ENCODE measurements at places on chromosomes 5 and 9.

DNA sequence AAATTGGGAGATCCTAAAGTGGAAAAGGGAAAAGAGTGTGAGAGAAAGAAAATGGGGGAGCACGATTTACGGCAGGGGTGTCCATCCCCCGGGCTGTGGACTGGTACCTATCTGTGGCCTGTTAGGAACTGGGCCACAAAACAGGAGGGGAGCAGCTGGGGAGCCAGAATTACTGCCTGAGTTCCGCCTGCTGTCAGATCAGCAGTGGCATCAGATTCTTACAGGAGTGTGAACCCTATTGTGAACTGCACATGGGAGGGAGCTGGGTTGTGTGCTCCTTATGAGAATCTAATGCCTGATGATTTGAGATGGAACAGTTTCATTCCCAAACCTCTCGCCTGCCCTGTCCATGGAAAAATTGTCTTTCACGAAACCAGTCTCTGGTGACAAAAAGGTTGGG lies 108.3 kb upstream of the ADAMTSL1 start:
- no peak for DNase-seq

- no peak for DNase-seq
These were observed 24.1 kb upstream of the GNA14 start for GRCh38 chr9:77672183-77672582.

GRCh38 chr5:2797981-2798380 lies 46.5 kb upstream of the IRX2 start:
- no peak for DNase-seq

DNA sequence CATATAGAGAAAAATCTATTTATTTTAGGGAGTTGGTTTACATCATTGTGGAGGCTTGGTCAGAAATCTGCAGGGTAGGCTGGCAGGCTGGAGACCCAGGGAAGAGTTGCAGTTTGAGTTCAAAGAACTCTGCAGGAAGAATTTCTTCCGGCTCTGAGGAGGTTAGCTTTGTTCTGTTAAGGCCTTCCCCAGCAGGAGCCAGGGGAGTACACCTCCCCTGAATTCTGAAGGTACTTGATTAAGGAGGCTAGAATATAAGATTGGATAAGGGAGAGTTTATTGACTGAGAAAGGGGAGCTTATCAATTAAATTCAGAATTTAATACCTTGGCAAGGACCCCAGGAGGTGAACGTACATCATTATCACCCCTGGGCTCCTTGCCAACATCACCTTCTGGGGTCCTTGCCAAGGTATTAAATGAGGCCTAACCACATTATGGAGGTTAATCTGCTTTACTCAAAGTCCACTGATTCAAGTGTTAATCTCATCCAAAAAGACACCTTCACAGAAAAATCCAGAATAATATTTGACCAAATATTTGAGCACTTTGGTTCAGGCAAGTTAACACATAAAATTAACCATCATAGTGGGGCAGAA lies 351.7 kb downstream of the CWC27 start:
- no peak for DNase-seq

DNA sequence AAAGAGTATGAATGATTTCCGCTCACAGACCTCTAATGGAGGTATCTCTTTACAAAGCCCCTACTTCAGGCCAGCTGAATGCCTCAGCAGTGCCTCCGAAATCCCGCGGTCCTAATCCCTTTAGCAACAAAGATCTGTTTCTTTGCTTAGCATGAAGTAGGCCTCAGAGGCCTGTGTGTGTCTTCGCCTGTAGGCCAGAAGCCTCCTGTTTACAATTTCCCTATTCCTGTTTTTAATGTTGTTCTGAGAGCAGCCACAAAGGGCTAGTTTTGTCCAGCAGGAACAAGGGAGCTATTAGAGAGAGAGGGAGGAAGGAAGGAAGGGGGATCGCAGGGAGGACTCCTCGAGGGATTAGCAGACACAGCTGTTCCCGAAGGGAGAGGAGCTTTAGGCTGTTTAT lies 166.4 kb upstream of the SPRY4 start:
- no peak for DNase-seq

DNA sequence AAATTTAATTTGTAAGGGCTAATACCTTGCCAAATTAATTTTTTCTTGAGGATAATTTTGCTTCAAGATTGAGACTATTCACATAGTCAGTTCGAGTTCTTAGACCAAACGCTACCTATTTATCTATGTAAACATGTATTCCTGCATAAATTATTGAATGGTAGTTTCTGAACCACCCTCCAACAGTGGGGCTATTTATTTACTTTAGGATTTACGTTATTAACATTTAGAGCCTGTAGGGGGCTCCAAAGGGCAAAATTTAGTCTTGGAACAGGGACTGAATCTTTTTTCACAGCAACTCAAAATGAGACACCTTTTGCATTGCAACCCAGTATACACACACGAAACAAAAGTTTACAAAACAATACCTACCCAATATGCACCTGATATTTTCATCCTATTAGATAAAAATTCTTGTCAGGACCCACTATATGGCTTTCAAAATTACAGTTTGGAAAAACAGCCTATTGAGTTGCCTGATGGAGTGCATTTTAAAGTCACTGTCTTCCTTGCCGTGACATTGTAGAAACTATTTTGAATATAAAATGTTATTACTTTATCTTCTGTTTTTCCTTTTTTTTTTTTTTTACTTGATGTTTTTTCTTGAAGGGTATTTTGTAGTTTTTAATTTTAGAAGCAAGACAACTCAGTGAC lies 47.1 kb upstream of the POU4F3 start:
- no peak for DNase-seq

DNA sequence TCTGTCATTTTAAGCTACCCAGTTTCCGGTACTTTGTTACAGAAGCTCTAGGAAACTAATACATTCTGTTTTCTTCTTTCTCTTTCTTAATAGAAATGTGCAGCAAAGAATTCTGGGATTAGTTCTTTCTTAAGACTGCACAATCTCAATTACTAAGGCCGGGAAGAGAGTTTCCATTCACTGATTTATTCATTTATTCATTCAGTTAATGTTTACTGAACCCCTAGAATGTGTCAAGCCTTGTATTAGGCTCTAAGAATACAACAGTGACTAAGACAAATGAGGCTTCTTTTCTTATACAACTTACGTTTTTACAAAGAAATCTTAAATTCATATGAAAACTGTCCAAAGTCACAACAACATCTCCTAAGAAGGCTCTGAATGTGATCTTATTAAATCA lies 27.5 kb upstream of the THG1L start:
- DNase-seq = no peak

GRCh38 chr5:32692036-32692746 lies 18.9 kb upstream of the NPR3 start:
- DNase-seq = no peak

DNA sequence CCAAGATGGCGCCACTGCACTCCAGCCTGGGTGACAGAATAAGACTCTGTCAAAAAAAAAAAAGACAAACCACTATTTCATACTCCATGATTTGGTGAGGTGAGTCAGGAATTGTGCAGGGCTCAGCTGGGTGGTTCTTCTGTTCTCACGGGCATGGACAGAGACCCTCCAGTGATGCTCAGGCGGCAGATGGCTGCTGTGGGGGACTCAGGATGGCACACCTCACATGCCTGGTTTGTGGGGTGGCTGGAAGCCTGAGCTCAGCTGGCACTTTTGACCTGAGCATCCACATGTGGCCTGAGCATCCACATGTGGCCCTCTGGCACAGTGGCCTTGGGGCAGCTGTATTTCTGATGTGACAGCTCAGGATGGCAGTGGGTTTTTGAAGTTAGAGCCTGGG lies 217.2 kb downstream of the IRX2 start:
- no peak for DNase-seq

DNA sequence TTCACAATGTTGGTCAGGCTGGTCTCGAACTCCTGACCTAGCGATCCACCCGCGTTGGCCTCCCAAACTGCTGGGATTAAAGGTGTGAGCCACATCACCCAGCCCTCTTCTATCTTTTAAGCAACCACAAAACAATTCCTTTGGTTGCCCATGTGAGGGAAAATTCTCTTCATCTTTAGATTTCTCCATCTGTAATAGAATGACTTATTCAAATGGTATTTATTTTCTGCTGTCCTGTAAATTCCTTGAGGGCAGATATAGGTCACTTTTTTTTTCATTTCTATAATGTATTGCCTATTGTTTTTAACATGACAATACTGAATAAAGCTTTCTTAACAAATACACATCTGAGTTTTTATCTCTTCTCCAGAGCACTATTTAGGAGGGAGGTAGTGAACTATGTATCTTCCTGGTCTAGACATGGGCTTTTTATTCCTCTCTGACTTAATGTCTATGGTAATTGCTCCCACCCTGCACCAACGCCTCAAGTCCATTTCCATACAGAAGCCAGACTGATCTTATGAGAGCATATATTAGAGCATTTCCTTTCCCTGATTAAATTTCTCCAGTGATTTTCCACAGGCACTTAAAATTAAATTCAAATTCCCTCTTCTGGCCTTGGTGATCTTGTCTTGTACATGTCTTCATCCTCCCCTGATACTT lies 595.6 kb downstream of the CAAP1 start:
- no peak for DNase-seq

DNA sequence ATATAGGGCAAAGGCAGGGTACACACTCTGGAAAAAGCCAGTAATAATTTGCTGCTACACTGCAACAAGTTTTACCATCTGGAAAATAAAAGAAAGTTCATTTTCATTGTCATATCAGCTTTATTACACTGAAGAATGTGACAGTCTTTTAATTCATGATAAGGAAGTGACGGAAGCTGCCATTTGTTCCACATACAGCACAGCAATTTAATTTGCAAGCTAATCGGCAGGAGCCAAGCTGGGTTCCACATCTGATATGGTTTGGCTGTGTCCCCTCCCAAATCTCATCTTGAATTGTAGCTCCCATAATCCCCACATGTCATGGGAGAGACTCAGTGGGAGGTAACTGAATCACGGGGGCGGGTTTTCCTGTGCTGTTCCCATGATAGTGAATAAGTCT lies 16.5 kb downstream of the PRELID2 start:
- no peak for DNase-seq

DNA sequence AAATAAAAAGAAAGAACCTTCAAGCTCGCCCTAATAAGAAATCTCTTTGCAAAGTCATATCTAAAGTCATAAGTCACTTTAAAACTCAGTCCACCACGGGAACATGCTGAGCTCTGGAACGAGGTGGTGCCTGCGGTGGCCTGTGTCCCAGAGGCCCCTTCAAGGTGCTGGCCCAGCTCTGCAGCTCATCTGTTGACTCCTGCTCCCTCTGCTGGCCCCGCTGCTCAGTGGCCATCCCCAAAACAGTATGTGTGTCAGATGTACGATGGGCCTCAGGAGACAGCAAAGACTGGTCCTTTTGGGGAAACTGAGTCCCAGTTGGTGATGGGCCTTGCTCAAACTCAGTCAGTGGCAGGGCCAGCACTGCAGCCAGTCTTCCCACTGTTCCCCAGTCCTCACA lies 22.8 kb upstream of the FOXB2 start:
- no peak for DNase-seq

DNA sequence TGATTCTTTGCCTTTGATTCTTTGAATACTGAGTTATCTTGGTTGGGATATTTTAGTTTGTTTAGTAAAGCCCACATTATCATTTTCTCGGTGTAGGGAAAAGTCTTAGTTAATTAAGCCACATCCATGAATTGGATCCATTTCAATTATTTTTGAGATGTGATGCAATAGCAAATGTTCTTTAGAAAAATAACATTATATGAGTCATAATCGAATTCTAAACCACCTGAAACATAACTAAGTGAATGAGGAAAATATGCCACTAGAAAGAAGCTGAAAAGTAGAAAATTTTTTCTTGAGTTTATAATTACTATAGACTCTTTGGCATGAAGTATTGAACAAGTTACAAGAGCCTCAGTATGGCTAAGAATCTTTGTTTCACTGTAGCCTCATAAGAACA lies 17.5 kb upstream of the CCDC192 start:
- DNase-seq = no peak

- DNase-seq = no peak
These were observed 137.3 kb upstream of the ACO1 start for GRCh38 chr9:32247168-32247567.

DNA sequence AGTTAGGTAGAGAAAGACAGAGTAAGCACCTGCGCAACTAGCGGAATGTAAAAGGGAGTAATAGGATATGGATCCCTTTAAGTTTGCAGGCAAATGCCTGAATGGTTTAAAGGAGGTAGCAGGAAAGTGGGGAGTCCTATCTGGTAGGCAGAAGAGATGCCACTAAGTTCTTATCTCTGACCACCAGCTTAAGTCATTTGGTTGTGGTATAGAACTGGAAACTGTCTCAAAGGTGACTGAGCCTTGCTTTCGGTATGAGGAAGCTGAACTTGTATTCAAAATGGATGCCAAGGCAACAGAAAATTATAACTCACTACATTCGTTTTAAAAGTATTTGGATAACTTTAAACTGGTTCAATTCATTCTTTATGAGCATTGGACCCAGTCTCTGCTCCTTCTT lies 475.6 kb downstream of the DMRTA1 start:
- no peak for DNase-seq

DNA sequence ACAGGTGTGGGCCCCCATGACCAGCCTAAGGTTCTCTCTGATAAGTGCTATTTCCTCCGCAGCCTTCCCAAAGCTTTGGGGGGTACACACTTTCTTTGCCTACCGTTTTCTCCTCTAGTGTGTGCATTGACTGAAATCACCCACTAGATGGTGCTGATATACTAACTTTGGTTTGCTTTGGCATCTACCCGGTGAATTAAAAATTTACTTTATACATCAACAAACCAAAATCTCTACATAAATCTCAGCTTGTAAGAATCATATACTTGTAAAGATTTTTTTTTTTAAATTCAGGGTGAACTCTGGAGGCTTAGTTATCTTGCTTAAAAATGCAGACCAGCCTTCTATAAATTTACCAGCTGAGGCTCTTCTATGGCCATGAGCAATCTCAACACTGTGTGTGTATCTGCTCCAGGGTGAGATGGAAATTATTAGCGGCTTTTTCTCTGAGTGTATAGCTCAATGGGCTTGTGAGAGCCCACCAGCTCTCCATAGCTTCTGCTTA lies 475.7 kb upstream of the TNC start:
- DNase-seq = no peak

- DNase-seq = no peak
These were observed 43.0 kb downstream of the IL31RA start for GRCh38 chr5:55894135-55894534.

DNA sequence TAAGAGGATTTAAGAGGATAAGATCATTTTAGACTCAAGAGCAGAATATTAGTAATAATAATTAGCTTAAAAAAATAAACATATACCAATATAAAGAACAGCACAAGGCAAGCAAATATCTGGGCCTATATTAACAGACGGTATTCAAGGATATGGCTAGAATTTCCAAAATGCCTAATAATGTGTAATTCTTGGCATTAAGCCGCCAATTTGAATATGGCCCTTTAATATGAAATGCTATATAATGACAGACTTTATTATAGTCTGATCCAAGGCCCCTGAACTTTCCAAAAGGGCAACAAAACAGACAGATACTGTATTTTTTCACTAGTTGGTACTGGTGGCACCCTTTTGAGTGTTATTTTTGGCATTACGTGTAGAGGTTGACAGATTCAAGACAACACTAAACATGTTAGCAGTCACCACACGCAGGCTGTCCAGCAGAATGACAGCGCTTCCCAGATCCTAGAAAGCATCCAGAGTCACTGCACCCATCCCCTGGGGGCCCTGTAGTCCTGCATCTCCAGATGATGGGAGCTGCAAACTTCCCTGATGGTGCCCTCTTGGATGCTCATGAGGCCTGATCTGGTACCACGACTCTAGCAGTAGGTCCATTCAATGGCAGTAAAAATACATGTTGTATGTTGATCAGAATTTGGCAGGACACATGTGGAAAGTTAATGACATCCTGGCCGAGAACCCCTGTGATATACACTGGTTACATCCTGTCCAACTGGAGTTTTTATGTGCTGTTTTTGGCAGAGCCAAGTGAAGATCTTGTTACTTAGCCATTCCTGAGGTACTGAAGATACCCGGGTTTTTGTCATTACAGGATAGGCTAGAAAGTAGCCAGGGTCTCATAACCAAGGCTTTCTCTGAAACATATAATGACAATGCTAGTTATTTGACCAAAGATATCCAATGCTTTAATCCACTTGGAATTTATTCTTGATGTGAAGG lies 1.7 kb upstream of the ABL1 start:
- no peak for DNase-seq

Data from activated CD8-positive, alpha-beta memory T cell treated with anti-CD3 and anti-CD28 coated beads for 1 hour (primary cell).